ENCODE measurements at places on chromosomes 6 and 20.

DNA sequence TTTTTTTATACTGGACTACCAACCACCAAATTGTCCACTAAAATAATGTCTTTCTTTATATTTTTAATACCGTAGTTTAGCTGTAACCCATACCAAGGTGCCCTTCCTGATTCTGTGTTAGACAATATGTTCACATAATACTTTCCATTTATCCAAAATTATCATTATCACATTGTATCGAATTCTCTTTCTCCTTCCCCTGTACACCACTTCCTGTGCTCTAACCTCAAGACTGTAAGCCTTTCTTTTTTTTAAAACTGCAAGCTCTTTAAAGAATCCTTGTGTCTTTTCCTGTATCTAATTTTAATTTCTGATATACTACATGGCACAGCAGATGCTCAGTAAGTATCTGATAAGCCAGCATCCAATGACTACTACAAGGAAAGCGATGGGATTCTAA lies 917.5 kb downstream of the EYS start:
- DNase-seq: no peak

DNA sequence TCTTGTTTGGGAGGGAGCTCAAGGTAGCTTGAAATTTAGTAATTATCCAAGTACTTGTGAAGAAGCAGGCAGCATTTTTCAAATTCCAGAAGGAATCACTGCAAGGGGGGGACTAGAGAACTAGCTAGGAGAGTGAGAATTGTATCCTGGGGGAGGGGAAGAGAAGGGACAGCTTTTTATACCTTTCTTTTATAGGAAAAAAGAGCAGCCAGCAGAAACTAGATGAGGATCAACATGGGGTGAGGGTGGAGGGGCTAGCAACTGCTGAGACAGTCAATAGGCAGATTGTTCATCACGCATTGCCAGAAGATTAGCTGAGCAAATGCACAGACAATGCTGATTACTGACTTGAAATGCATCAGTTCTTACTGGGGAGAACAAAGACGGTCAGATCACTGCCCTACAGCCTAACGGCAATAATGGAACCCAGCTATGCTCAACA lies 514.3 kb upstream of the CITED2 start:
- no peak for DNase-seq

DNA sequence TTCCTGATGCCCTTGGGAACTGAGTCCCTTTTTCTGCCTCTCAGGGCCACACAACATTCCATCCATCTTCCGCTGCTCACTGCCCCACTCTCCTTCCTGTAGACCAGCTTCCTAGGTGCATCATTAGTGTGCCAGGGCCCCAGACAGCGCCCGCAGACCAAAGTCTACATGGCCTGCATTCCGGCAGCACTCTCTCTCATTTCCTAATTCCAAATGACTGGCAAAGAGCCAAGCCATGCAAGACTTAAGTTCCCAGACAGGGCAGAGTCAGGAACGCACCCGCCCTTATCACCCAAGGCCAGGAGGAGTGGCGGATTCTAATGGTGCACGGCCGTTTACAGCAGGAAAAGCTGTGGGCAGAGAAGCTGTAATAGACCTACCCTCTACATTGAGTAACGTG lies 159.8 kb upstream of the ARID1B start:
- DNase-seq: no peak

- DNase-seq: no peak
These were observed 96.4 kb upstream of the DUSP22 start for GRCh38 chr6:195861-196360.

- DNase-seq: no peak
These were observed 306.6 kb downstream of the EPM2A start for GRCh38 chr6:145428706-145429105.

- no peak for DNase-seq
These were observed 4.5 kb downstream of the CCN6 start for GRCh38 chr6:112058243-112059032.

- DNase-seq: no peak
These were observed 290.2 kb downstream of the UTRN start for GRCh38 chr6:144575327-144575726.

DNA sequence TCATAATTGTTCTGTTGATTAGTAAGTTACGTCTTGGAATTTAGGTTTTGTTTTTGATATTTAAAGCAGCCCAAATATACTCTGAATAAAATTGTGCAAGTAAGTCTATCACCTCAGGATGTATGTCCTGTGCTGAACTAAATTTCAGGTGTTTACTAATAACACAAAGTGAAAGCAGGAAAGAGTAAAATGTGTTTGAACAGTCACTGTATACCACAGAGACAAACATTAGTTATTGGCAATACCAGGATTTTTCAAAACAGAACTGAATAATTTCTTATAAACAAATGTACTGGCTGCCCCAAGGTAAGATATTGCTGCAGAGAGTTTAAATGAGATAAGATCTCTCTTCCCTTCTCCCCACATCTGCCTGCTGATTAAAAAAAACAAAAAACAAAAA lies 404.7 kb upstream of the RUNX2 start:
- no peak for DNase-seq

- no peak for DNase-seq
These were observed 5.3 kb downstream of the BPIFB4 start for GRCh38 chr20:33084722-33085121.

DNA sequence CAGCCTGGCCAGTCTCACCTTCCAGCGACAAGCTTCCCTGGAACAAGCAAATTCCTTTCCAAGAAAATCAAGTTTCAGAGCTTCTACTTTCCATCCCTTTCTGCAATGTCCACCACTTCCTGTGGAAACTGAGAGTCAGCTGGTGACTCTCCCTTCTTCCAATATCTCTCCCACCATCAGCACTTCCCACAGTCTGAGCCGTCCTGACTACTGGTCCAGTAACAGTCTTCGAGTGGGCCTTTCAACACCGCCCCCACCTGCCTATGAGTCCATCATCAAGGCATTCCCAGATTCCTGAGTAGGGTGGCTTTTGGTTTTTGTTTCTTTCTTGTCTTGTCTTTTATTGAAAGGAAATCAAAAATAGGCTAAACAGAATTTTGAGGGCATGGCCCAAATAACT lies 24.3 kb downstream of the MYCT1 start:
- DNase-seq: no peak

DNA sequence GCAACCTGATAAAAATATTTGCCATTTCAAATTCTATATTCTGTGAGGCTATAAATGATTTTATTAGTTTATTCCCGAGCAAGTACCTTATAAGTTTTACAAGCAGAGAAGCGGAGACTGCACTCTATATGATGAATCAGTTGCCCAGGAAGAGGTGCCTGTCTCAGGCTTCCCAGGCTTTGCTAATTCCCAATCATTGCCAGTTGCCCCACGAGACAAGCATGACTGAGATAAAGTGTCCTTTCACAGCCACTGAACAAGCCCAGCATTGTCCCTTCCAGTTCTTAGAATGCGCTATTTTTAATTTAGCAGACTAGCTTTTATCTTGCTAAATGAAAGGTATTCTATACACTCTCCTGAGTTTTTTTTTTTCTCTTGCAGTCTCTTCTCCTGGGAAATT lies 260.7 kb downstream of the ALDH8A1 start:
- no peak for DNase-seq

GRCh38 chr20:13029687-13030375 lies 21.1 kb downstream of the SPTLC3 start:
- DNase-seq: no peak

GRCh38 chr6:168501561-168501960 lies 60.6 kb downstream of the SMOC2 start:
- DNase-seq: no peak

DNA sequence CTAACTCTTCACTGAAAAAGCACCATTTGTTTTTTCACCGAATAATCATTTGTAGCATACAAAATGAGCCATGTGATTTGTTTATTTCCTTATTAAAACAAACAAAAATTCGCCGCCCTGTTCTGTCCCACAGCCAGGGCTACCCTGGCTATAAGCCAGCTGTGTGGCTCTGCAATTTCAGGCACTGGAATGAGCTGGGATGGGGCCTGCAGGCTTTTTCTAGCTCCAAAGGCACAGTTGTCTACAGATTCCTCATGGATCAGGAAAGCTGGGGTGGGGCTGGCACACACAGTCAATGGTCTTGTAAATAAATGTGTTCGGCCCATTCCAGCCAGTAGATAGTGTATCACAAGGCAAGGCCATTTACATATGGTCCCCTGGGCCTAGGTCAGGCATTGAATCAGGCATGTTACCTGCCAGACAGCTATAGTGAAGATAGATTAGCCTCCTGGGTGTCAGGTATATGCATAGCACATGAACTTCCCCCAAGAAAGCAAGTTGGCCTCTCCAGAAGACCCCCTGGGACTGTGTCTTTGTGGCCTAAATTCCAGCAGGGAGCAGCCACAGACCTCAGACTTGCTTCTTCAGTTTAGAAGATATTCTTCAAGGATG lies 608.9 kb downstream of the MAFB start:
- DNase-seq: no peak

DNA sequence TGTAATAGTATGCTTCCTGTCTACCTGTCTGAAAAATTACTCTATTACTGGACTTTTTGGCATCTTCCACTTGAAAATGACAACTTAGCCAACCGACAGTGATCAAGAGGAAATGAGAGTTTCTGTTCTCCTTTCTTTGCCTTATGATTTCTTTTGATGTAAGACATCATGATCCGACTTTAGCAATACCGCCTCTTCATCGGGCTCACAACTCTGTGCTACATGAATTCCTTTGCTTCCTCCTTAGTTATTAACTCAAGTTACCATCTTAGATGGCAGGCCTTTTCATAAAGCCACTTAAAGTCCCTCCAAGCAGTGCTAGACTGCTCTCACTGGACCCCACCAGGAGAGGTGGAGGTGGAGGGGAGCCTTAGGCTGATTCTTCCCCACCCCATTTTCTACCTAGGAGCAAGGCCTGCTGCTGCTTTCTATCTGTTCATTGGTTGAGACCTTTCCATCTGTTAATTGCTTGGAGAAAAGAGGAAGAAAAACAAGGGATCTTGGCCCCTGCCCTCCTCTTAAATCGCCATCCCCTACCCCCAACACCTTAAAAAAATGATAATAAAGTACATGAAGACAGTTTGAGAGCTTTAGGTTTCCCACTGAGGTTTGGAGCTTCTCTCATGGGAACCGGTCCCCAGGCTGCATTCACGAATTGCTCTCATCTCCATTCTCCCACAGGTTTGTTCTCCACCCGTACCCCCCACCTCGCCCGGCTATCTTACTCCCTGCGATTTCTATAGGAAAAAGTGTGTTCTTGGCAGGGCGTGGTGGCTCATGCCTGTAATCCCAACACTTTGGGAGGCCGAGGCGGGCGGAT lies 21.6 kb upstream of the MCM3 start:
- DNase-seq: peak; percentile 68

GRCh38 chr6:20186981-20187380 lies 25.3 kb downstream of the MBOAT1 start:
- no peak for DNase-seq

GRCh38 chr20:59845472-59845871 lies 88.0 kb downstream of the SYCP2 start:
- DNase-seq: no peak

- no peak for DNase-seq
These were observed 209.2 kb upstream of the ASCC3 start for GRCh38 chr6:101090281-101090680.

All from GM20000 (cell line).